Naive thymus-derived CD8-positive, alpha-beta T cell (primary cell): ENCODE measurements at places on chromosomes 5 and 9. TPM values are rescaled to one million over a fixed set of nuclear protein-coding genes. Genes with fewer than 3 reads are reported as not detected.

GRCh38 chr5:117691081-117691870, 1116.7 kb upstream of the SEMA6A start:
- no peak for DNase-seq

DNA sequence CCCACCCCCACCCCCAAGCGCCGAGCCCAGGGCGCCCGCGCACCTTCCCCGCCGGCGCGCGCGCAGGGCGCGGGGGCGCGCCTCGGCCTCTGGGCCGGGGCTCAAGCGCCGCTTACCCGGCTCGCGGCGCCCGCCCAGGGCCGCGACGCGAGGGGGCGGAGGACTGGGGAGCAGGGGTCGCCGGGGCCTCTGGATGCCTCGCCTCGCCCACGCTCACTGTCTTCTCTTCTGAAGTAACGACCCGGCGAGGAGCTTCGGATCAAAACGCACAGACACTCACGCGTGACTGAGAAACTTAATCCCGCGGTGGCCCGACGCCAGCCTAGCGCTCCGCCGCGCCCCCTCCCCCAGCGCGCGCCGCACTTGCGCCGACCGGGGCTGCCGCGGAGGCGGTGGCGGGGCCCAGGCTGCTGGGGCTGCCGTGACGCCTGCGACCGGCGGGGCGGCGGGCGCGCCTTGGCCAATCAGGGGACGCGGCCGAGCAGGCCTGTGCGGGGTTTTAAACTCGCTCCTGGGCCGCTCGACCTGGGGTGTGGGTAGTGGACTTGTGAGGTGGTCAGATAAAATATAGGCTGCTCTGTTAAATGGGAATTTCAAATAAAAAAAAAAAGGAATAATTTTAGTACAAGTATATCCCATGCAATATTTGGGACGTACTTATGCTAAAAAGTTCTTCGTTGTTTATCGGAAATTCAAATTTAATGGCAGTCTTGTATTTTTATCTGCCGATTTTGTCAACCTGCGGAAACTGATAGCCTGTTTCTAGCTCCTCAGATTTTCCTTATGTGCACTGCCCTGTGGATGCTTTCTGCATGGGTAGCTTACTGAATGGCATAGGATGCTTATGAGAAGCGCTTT, at the start of gene MPDZ:
TSS of gene MPDZ (minus strand) at position 409 of the 858 bp plus-strand sequence. CDS start 29,377 bp downstream, outside the sequence.
- no peak for DNase-seq

DNA sequence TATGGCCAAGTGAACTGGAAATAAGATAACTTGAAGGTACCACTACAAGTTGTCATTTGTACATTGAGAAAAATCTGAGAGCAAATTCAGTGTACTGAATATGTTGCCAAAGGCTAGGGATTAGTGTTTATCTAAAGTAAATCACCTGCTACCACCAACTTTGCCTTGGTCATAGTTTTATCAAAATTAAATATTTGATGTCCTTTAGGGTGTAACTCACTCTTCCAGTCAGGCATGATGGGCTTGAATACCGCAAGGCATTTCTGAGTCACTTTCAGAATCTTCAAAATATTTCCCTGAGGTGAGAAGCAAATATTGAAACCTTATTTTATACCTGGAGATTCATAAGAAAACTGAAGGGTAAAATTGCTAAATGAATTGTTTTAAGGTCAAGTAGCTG, 1338.6 kb upstream of the ACO1 start:
- no peak for DNase-seq

- DNase-seq: no peak
Measured at GRCh38 chr5:154164249-154164581, 26.3 kb upstream of the GALNT10 start.

DNA sequence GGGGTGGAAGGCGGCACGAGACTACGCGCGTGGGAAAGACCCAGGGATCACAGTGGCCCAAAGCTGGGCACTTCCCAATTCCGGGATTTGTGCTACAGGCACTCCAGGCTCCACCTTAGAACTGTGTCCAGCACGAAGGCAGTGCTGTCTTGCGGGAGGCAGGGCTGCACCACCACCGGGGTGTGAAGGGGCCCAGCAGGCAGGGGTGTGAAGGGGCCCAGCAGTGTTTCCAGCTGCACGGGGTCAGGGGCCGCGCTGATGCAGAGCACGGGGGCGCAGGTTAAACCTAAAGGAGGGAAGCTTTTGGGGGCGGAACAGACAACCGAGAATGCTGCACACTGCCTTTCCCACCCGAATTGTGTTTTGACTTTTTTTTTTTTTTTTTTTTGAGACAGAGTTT, 1.1 kb upstream of the PDCD6 start:
- DNase-seq: no peak

DNA sequence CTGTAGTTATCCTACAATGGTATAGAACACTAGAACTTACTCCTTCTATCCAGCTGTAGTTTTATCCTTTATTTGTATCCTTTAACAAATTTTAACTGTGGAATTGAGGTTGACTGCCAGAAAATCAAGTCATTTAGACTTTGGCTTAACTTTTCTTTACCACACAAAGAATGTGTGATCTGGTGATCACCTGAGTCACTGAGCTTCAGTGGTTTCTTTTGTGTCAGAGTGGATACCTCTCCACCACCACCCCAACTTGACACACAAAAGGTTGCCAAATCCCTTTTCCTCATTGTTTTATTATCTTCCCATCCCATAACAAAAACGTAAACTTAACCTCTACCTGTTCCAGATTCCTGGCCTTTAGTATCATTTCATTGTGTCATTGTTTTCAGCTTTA, 5.5 kb downstream of the OTULIN start:
- DNase-seq: no peak

- no peak for DNase-seq
Measured at GRCh38 chr5:93150311-93151012, 430.6 kb downstream of the NR2F1-AS1 start.

- no peak for DNase-seq
Measured at GRCh38 chr9:131876486-131876885, 136.6 kb upstream of the RAPGEF1 start.

DNA sequence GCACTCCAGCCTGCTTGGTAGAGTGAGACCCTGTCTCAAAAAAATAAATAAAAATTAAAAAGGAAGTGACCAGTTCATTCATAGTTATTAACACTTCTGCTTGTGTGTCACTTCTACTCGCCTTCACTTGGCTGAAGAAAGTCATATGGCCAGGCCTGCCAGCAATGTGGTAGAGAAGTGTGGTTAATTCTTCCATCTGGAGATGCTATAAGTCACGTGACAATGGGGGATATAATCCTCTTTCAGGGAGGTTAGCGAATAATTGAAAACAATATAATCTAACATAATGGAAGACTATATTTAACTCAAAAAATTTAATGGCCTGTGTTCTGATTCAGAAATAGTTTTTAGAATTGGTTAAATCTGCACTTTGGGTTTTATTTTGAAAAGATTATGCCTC, 305.6 kb downstream of the DOCK8 start:
- DNase-seq: no peak

- no peak for DNase-seq
Measured at GRCh38 chr9:124429530-124429867, 14.3 kb upstream of the PSMB7 start.

FCN2 gene
- not detected for total RNA-seq

LPAR1 gene
- total RNA-seq: not detected

MLANA gene
- not detected for total RNA-seq

ORM2 gene
- total RNA-seq: not detected

XRCC4 gene
- 4.5 TPM for total RNA-seq

ZNF883 gene
- total RNA-seq: 2.7 TPM

PCDHGA12 gene
- total RNA-seq: not detected

TRIP13 gene
- total RNA-seq: 0.60 TPM
